Fibroblast of skin of abdomen (primary cell): ENCODE measurements at places on chromosomes 3 and 15.

DNA sequence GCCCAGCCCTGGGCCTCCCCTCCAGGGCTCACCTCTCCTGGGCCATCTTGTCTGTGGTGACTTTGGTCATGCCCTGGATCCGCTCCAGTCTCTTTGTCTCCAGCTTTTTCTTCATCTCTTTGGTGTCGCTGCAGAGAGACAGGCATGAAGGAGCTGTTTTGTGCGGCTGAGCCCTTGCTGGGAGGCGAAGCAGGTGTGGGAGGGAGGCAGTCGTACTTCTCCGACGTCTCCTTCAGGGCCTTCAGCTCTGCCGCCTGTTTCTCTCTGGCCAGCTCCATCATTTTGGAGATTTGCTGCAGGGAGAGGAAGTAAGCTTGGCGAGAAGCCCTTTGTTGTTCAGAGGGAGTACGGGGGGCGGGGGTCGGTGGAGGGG is 7.7 kb upstream of the ANKRD63 start:
- DNase-seq, result no peak

GRCh38 chr3:158711886-158712285 is 20.4 kb downstream of the RARRES1 start:
- peak; percentile 94 for DNase-seq

DNA sequence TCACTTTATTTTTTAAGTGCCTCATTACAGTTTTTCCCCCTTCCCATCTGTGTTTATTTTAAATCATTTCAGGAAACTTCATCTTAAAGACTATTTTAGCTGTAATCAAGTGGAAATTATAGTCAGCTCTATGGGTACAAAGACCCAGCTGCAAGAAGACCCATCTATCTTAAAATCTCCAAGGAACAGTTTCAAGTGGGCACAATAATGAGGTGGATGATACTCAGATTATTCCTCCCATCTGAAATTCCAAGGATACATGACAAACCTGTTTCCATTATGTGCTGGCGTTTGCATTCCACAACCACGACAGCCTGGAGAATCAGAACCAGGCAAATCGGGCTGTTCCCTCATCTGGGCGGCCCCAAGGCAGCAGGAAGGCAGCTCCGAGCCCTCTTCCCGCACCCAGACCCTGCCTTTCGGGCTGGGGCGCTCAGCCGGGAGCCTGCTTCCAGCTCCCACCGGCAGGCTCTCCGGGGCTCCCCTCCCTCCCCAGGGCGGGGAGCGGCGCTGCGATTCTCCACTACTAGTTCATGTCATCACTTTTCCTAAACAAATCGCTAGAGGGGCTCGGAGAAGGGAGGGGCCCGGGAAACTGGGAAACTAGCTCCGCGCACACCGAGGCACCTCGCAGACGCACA is at the start of gene MGLL:
Gene MGLL, minus strand, starts transcription at position 475 of the 641 bp plus-strand sequence. Its CDS starts 197 bp downstream, at position 278.
- peak; percentile 55 for DNase-seq

- no peak for DNase-seq
These were observed 7.3 kb downstream of the ACOX2 start for GRCh38 chr3:58529516-58530353.

DNA sequence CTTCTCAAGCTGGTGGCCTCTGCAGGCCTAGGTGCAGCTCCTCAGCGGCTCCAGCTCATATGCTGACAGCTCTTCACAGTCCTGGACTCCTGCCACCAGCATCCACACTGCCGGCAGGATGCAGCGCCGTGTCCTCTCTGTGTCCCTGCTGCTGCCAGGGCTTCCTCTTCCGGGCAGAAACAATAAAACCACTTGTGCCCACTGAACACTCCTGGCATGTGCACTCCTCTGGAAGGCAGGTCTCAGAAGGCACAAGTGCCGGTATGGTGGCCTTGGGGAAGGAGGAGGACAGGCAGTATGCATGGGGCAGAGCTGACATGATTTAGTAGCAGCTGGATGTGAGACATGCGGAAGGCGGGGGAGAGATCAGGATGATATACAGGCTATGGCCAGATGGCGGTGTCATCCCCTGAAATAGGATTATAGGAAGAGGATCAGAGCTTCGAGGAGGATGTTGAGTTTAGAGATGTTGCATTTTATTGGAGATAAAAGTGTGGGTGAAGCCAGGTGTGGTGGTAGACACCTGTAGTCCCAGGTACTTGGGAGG is 7.5 kb upstream of the MAN2A2 start:
- DNase-seq, result peak; percentile 59

GRCh38 chr15:92288755-92289154 is 104.9 kb upstream of the ST8SIA2 start:
- DNase-seq, result no peak

DNA sequence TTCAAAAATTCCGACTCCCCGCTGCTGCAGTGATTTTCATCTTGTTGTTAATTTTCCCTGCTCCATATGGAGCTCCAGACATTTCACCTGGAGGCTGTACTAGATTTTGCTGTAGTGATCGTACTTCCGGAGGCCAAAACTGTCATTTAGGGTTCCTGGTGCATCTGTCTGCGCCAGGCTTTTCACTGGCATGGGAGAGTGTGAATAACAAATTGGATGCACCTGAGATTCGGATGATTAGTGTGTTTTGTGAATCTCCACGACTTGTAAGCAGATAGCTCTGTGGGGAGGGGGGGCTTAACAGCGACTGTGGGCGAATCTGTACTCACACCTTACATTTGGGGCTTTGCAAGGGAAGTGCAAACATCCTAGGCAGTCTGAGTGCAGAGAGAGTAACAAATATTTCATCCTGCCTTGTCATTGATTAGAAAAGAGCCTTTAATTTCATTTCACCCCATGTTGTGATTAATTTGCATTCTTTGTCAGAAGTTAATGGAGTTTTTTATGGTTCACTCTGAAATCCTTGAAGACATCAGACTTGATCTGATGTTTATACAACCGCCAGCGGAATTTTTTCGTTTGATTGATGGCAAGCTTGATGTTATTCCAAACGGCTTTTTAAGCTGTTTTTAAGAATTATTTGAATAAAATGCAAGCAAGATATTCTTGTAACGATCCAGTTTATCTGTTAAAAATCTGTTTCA is 92.5 kb upstream of the SKOR1 start:
- no peak for DNase-seq

- DNase-seq, result peak; percentile 92
These were observed 22.7 kb downstream of the SSUH2 start for GRCh38 chr3:8621872-8622271.

- no peak for DNase-seq
These were observed 232.2 kb downstream of the VPS13C start for GRCh38 chr15:61828008-61828407.

DNA sequence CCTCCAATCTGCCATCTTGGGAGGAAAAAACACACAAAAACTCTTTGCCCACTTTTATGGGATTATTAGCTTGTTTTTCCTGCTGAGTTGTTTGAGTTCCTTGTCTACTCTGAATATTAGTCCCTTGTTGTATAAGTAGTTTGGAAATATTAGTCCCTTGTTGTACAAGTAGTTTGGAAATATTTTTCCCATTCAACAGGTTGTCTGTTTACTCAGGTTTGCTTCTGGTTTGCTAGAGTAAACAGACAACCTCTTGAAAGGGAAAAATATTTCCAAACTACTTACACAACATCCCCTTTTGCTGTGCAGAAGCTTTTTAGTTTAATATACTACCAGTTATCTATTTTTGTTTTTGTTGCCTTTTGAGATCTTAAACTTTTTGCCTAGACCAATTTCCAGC is 193.3 kb upstream of the MANF start:
- no peak for DNase-seq

DNA sequence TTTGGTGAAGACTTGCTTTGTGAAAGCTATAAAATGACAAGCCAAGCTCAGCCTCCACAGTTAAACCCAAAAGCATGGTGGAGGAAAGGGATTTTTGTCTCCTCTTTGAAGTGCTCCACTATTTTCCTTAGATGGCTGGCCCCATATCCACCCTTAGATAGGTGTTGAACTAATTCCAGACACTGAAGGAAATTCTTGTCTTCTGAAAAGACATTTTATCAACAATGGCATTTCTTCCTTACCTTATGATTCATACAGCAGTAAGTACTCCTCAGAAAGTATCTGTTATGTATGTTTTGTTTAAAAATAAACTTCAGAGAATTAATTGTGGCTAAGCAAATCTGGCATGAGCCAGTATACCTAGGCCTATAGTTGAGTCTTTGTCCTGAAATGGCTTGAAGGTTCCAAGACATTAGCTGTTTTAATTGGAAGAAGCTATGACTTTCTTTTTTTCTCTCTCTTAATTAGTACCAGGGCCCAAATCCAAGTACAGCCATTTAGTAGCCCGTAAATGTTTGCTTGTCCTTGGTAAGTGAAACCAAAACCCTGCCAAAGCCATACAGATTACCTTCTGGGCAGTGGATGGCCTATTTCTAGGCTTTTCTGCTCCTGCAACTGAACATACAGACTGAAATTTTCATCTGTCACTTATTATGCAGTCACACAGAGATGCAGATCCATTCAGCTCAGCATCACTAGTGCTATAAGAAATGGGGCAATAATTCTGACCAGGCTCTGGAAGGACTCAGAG is 5.1 kb upstream of the BFSP2 start:
- no peak for DNase-seq

DNA sequence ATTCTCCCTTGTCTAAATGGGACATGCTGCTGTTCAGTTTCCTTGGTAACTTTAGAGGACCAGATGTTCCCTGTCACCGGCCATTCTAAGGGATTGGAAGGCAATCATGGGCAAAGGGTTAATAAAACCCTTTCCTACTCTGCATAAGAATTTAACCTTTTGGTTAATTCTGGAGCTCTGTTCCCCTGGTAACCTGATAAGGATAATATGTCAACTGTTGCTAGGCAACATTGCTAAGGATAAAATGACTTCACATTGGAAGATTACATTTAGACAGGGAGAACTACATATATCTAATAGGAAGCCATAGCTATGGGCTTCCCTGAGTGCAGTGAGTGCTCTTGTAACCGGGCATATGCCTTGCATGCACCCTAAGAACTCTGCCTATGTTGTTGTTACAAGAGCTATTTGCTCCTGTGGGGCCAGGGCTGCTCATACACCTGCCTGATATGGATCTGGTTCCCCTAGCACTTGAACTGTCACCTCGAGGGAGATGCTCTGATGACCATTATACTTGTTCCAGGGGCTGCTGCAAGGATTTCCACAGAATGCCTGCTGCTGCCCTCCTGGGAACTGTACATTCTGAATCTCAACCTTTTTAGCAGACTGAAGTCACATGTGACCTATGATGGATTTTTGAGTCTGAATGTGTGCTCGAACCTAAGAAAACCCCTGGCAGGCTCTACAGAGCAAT is 326.3 kb upstream of the PDZRN3 start:
- no peak for DNase-seq

GRCh38 chr3:169475576-169475975 is 187.9 kb downstream of the MECOM start:
- DNase-seq, result no peak

- peak; percentile 55 for DNase-seq
These were observed 23.5 kb downstream of the MYH15 start for GRCh38 chr3:108486941-108487340.

GRCh38 chr15:69606144-69606543 is 153.5 kb downstream of the RPLP1 start:
- DNase-seq, result no peak

DNA sequence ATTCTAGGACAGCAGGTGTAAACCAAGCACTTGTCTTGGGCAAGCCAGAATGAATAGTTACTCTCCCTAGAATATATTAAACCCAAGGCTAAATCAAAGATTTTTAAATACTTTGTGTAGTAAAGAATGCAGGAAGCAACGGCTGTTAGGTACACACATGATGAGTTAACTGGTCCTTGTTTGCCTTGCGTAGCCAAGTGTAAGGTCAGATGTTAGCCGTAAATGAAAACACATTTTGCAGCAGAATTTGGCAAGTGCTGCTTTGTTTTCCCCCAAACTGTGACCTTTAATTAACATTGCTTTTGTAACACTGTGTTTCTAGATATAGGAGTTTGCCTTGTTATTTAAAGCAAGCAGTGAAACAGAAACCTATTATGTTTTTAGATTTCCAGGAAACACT is 368.7 kb downstream of the IL5RA start:
- no peak for DNase-seq

GRCh38 chr3:194941956-194942511 is 256.4 kb downstream of the FAM43A start:
- no peak for DNase-seq

- no peak for DNase-seq
These were observed 15.4 kb downstream of the ZNF148 start for GRCh38 chr3:125359700-125360099.

- DNase-seq, result no peak
These were observed 119.0 kb downstream of the USP13 start for GRCh38 chr3:179771797-179772196.

DNA sequence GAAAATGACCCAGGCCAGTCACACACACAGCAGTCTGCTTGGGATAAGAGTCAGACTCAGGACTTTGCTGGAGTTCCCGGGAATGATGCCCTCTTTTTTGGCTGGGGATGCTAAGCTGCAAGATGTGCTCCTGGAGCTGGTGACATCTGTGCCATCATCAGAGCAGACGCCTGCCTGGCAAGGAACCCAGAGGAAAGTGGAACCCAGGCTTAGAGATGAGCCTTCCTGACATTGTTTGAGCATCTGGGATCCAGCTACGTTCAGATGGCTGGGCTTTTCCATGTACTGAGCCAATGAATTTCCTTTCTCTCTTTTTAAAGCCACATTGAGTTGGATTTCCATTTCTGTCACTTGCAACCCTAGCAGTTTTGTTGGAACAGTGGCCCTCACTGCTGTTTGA is 53.3 kb downstream of the EBLN2 start:
- DNase-seq, result no peak

- DNase-seq, result peak; percentile 97
These were observed 602.0 kb upstream of the KCNMB2 start for GRCh38 chr3:177934001-177934891.
